ENCODE measurements at places on chromosomes 7 and 10.

DNA sequence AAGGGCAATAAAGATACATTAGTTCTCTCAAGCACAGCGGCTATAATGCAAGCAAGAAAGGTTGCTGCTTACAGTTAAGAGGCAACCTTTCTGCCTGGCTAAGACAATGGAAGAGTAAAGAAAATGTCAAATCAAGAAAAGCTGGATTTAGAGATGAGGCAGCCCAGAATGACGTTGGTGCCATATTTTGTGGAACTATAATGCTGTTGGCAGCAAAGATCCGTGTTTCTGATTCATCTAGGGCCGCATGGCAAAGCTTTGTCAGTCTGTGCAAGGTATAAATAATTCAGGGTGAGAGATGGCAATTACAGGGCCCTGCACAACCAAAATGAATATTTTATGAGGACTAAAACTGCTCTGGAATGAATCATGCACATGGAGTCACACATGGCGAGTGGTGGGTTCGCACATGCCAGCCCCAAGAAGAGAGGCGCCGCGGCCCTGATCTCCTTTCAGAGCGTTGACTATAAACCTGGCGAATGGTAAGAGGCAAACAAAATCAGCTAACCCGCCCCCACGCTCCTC, 76.6 kb downstream of the EBF3 start:
- no peak for DNase-seq

DNA sequence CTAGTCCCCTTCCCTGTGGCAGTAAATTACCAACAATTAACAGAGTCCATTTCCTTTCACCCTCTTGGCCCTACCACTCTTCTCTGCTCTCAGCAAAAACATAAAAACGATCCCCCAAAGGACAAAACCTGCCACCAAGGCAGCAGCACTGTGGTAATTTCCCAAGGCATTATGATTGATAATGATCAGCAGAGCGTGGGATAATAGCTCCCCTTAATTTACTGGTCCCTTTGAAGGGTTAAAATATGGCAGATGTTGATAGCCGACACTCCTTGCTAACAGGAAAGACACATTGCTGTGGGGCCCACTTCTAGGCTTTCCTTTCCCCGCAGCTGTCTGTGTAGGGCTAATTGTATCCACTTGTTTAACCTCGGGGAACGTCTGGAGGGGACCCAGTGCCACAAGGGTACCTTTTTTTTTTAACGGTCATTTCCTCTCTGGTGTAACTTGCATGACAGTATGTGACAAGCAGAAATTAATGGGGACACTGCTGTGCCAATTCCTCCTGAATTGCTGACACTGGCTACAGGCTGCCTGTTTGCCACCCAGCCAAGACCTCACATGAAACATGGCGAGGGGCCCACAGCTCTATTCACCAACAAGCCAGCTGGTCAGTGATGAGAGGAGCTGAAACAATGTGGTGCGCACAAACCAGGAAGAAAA, 81.3 kb downstream of the CDK6 start:
- DNase-seq = no peak

DNA sequence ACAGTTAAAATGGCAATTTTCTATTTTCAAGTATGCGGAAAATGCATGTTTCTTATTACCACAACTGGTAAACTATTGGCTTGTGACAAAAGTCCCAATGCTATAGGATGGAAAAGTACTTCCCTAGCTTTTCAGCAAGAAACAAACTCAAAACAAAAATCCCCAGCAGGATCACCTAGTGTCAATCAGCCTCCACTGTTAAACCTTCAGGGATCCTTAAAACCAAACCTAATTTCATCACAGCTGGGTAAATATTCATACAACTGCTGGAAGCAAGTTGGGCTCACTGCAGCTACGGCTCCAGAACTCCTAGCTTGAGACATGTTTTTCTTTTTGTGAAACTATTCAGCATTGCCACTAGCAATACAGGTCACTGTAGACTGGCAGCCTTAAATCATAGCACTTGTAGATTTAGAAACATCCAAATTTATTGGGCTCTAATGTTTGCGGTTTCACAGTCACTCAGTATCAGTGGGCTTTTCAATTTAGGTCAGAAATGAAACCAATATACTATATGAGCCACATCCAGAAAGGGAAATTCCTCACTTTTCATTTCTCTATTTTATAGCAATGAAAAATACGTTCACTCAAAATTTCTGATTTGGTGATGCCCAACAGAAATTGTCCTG, 145.2 kb upstream of the ANK3 start:
- DNase-seq = no peak

GRCh38 chr10:116766837-116767634, 24.7 kb upstream of the HSPA12A start:
- DNase-seq = no peak

DNA sequence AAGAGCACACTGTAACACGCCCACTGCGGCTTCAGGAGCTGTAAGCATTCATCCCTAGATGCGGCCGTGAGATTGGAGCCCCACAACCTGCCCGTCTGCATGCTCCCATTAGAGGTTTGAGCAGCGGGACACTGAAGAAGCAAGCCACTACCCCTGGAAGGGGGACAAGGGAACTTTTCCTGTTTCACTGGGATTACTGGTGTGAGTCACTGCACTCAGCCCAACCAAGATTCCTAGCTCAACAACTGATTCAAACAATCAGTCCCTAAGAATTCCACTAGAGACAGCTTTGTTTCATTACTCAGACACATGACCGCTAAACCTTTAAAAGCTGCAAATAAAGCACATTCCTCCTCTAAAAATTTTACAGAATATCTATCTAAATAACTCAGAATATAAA, 69.8 kb downstream of the ORC5 start:
- peak; percentile 9 for DNase-seq

DNA sequence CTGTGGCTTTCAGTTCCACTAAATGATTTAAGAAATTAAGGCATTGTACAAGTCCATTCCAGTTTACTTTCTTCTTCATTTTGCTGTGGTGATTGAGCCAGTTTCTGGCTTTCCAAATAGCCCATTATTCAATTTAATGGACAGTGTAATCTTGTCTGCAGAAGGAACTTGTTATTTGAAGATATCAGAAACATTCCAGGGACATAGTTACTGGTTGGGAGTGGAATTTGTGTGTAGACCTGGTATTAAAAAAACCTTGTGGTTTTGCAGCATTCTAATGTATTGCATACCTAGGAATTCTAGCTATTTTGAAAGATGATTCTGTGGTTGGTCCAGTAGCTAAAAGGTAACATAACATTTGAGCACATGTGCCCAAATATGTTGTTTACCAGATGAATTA, 72.2 kb downstream of the MCU start:
- no peak for DNase-seq

- DNase-seq = no peak
Measured at GRCh38 chr10:14815681-14816080, 22.2 kb downstream of the CDNF start.

DNA sequence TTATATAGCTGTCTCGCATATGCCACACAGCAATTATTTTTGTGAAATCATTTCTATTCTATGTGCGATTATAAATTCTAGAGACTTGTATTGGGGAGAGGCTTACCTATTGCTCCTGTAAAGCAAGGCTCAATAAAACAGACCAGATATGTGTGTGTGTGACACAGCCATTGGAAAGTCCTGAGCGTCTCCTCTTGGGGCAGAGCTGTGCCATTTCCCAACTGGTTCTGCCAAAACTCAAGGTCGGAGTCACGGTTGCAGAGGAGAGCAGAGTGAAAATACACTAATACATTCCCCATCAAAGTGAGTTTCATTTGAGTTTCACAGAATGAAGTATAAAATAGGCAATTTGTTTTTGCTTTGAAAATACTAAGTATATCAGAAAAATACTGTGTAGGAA, 567.4 kb upstream of the FZD8 start:
- DNase-seq = no peak

DNA sequence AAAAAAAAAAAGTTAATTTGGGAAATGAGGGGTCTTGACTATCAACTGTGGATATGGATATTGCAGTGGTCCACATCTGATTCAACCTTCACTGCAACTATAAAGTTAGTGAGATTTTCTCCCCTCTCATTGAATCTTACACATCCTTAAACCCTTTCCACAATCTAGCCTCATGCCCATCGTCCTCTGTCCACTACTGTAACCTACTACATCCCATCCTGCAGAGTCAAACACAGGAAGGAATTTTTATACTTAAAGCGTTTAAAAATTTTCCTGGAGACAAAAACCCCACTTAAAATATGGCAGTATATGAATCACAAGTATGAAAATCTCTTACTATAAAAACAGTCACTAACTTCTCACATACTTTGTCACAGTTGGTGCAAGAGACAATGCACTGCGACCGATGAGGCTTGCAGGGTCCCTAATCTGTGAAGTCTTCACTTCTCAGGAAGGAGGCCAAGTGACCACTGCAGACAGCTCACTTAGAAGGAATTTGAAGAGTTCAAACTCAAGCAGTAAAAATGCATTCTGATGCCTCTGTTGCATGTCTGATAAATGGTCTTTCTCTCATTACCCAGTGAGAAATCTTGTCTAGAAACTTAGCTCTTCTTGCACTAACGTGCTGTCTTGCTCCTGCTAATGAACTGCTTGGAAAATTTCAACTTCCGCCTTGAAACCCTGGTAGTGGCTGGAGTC, 50.3 kb upstream of the ST8SIA6 start:
- DNase-seq = no peak

DNA sequence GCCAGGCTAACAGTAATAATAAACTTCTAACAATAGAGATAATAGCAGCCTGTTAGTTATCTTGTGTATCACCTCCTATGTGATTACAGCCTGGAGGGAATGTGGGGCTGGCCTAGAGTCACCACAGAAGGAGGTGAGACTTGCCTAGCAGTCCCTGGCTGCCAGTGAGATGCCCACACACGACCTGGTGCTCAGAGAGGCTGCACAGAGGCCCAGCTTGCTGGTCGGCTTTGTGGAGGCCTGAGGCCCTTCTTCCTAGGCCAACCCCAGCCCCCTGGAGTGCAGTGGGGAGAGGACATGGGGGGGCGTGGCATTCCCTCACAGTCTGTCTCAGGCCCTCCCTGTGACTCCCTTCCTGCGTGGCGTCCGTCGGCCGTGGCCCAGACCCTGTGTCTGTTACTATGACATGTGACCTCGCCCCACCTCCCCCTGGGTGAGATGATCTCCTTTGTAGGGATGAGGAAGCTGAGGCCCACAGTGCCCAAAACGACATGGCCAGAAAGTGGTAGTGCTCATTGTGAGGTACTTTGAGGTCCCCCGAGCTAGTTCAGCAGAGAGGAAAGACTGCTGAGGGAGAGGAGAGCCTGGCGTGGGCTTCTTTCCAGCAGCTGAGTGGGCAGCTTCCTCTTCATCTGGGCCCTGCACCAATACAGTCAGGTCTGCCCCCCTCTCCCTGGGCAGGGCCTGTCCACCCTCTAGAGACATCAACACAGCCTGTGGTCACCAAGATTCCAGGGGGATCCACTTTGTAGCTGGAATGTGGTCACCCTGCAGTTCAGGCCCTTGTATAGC, 29.7 kb downstream of the UNC5B start:
- DNase-seq = no peak

DNA sequence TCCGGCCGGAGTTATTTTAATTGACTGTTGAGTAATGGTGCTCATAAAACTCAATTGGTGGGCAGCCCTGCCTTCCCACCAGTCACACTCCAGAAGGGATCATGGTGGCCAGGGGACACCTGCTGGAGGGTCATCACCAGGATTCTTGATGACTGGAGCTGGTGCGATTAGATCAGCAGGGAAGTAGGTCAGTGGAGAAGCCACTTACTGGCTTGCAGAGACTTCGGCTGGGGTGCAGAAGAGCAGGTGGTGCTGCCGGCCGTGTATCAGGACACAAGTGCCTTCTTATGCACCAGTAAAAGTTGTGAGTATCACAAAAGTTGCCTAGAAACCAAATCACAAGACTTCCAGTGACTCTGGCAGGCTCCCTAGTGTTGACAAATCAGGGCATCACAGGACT, 82.6 kb upstream of the CHCHD3 start:
- no peak for DNase-seq

- no peak for DNase-seq
Measured at GRCh38 chr7:47846138-47846836, 102.0 kb downstream of the PKD1L1 start.

DNA sequence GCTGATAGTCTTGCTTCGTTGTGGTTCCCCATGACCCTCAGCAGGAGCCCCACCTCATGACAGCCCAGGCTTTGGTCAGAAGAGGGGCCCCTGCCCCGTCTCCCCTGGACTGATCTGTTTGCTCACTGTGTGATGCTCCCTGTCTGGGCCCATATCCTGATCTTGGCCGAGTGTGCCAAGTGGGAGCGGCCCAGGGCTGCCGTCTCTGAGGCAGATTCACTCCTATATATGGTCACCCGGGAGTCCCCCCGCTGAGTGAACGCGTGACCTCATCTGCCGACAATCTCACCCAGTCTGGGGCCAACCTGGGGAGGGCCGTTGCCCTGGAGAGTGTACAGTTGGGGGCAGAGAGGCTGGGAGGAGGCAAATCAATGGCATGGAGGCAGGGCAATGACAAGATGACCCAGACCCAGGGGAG, 34.5 kb downstream of the PPIF start:
- DNase-seq = no peak

DNA sequence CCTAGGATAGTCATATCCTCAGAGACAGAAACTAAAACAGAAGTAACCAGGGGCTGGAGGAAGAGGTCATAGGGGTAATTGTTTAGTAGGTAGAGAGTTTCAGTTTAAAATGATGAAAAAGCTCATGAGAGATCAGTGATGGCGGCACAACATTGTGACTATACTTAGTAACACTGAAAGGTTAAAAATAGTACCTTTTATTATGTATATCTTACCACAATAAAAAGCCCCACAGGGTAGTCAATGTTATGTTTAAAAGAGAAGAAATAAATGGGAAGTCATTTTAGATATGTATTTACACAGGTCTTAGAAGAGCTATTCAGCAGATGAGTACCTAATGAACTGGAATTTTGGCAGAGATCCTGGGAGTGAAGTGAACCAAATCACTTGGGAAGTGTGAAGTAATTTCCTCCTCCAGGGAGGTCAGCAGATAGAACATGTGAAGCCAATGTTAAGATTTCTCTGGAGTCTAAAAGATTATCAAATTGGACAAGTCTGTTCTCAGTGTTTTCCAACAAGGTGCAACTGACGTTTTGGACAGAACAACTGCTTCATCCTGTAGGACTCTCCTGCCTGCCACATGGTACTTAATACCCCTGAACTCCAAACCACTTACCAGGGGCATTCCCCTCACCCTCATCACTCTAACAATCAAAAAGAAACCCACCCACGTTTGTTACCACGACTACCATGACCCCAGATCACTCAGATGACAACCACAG, 6.4 kb downstream of the CDCA7L start:
- DNase-seq = no peak

All from iPS DF 19.7 (cell line).